ENCODE measurements at places on chromosomes 12 and 14.

- no peak for DNase-seq
These were observed 76.1 kb downstream of the RASSF8 start for GRCh38 chr12:26034371-26035142.

- no peak for DNase-seq
These were observed 279.8 kb downstream of the DUSP6 start for GRCh38 chr12:89072294-89073026.

GRCh38 chr14:78383060-78383459, 212.9 kb downstream of the NRXN3 start:
- no peak for DNase-seq

DNA sequence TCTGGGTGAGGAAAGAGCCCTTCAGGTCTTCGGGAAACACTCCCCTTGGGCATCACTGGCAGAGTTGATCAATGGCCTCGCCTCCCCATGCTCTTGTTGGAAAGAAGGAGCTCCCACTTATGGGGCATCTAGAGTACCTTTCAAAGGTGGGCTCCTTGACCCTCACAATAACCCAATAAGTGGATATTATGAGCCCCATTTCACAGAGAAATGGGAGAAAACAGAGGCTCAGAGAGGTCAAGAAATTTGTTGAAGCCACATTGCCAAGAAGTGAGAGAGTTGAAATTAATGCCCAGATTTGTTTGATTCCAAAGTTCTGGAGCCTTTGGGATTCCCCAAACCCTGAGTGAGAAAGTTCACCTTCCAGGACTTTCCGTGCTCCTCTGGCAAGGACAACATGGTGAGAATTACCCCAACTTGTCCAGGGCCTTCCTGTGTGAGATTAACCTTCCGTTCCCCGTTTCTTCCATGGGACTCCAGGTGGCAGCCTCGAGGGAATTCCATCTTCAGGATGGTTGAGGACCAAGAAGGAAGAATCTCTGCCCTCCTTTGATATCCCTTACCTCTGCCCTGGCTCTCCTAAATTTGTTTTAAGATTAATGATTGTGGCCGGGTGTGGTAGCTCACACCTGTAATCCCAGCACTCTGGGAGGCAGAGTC, 7.5 kb upstream of the CHD4 start:
- DNase-seq: no peak

GRCh38 chr14:21989090-21989489, 315.5 kb upstream of the OR4E1 start:
- no peak for DNase-seq

- DNase-seq: no peak
These were observed 37.0 kb downstream of the GPR137C start for GRCh38 chr14:52589646-52590045.

GRCh38 chr14:100729982-100730381, 3.3 kb downstream of the DLK1 start:
- no peak for DNase-seq

DNA sequence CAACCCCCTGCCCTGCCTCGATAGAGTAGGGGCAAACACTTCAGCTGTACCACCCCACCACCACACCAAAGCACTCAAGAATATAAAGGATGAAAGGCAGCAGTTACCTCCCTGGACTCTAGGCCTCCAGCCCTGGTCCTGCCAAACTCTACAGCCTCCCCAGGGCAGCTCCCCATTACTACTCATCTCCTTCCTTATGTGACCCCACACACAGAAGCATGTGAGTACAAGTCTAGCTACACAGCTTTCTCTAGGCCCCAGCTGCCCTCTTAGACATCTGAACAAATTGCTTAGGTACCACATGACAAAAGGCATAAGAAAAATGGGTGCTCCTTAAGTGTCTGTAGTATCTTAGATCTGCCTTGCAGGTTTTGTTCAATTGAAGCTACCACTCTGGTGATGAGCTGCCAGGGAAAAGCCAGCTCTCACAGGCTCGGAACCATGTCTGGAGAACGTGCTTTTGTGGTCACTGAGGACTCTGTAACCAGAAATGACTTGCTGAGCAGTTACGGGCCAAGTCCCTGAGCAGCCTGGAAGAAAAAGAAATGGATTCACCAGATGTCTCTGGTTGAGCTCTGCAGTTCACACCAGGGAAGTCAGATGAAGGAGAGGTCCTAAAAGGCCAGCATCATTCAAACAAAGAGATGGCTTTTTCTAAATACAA, 32.8 kb downstream of the FMNL3 start:
- no peak for DNase-seq

- no peak for DNase-seq
These were observed 6.0 kb downstream of the CCDC92 start for GRCh38 chr12:123966596-123966995.

GRCh38 chr14:55038708-55039107, 11.7 kb downstream of the SOCS4 start:
- peak; percentile 71 for DNase-seq

GRCh38 chr12:58787021-58787760, 133.1 kb downstream of the LRIG3 start:
- no peak for DNase-seq

- DNase-seq: no peak
These were observed 403.0 kb downstream of the SYT1 start for GRCh38 chr12:79267580-79267979.

GRCh38 chr14:51369814-51370213, 129.8 kb downstream of the TMX1 start:
- no peak for DNase-seq

GRCh38 chr12:75814851-75815754, 216.5 kb downstream of the PHLDA1 start:
- DNase-seq: peak; percentile 53

GRCh38 chr12:111063295-111064026, 143.1 kb upstream of the MYL2 start:
- peak; percentile 56 for DNase-seq

- no peak for DNase-seq
These were observed 376.7 kb downstream of the ZFP36L1 start for GRCh38 chr14:68416171-68416570.

- no peak for DNase-seq
These were observed 567.4 kb downstream of the MED13L start for GRCh38 chr12:115710104-115710564.

- DNase-seq: no peak
These were observed 42.0 kb downstream of the CALM1 start for GRCh38 chr14:90438841-90439240.

- no peak for DNase-seq
These were observed 13.9 kb downstream of the MFAP5 start for GRCh38 chr12:8648576-8649205.

- no peak for DNase-seq
These were observed 27.7 kb downstream of the JKAMP start for GRCh38 chr14:59511916-59512575.

- no peak for DNase-seq
These were observed 7.3 kb downstream of the ITGA7 start for GRCh38 chr12:55700255-55701018.

DNA sequence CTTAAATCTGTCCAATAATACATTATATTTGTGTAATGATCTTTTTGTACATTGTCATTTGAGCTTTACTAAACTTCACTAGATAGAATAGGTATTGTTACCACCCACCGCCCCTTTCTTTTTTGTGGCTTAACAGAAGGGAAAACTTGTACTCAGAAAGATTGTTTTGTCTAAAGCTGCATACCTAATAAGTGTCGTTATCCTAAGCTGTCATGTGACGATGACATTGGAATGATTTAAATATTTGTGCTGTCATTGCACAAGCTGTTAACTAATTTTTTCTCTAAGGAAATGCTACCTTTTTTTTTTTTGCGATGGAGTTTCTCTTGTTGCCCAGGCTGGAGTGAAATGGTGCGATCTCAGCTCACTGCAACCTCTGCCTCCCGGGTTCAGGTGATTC, 3.6 kb downstream of the DIP2B start:
- DNase-seq: no peak

GRCh38 chr12:122318607-122319605, 52.6 kb upstream of the VPS33A start:
- peak; percentile 9 for DNase-seq

- DNase-seq: no peak
These were observed 99.3 kb downstream of the SPTSSA start for GRCh38 chr14:34362641-34363251.

- DNase-seq: no peak
These were observed 510.4 kb downstream of the SLC16A7 start for GRCh38 chr12:60106214-60106613.

- DNase-seq: no peak
These were observed 141.2 kb downstream of the MED13L start for GRCh38 chr12:116136340-116136739.

- no peak for DNase-seq
These were observed 25.0 kb upstream of the HSPB8 start for GRCh38 chr12:119153477-119154434.

DNA sequence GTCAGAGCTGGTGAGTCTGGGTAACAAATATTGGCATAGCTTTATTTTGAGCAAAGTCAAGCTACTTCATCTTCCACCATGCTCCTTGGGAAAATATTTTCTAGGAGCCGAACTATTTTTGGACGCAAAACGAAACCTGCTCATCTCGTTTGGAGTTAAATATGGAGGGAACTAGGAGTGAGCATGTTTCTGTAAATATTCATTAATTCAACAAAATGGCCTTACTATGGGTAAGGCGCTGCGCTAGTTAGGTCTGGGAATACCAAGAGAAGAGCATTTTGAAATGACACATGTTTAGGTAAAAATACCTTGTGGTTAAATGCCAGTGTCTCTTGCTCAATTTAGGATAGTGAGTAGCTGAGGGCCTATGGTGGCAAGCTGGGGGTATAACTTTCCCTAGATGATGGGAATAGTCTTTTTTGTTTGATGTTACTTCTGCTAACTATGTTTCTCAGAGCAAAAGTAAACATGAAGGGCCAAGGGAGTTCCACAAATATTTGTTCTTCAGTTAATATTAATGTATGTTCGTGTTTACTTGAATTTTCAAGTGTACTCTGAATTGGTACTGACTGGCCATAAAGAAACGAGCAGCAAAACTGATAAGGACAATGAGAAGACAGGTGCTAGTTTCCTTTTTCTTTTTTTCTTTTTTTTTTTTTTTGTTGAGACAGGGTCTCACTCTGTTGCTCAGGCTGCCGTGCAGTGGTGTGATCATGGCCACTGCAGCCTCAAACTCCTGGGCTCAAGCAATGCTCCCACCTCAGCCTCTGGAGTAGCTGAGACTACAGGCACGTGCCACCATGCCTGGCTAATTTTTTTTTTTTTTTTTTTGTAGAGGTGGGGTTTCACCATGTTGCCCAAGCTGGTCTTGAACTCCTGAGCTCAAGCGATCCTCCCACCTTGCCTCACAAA, 77.7 kb downstream of the MAP1LC3B2 start:
- DNase-seq: no peak

GRCh38 chr12:41333974-41334373, 145.9 kb downstream of the PDZRN4 start:
- DNase-seq: no peak

GRCh38 chr12:28558250-28558649, 368.0 kb downstream of the CCDC91 start:
- DNase-seq: no peak

GRCh38 chr14:100442498-100443490, 119.7 kb downstream of the SLC25A47 start:
- no peak for DNase-seq

- DNase-seq: no peak
These were observed 51.8 kb upstream of the LRTM2 start for GRCh38 chr12:1768615-1769014.

Data from PC-9 (cell line).